ENCODE measurements at places on chromosomes 5 and 9.

GRCh38 chr5:107123014-107123413 lies 547.7 kb downstream of the EFNA5 start:
- DNase-seq: no peak

DNA sequence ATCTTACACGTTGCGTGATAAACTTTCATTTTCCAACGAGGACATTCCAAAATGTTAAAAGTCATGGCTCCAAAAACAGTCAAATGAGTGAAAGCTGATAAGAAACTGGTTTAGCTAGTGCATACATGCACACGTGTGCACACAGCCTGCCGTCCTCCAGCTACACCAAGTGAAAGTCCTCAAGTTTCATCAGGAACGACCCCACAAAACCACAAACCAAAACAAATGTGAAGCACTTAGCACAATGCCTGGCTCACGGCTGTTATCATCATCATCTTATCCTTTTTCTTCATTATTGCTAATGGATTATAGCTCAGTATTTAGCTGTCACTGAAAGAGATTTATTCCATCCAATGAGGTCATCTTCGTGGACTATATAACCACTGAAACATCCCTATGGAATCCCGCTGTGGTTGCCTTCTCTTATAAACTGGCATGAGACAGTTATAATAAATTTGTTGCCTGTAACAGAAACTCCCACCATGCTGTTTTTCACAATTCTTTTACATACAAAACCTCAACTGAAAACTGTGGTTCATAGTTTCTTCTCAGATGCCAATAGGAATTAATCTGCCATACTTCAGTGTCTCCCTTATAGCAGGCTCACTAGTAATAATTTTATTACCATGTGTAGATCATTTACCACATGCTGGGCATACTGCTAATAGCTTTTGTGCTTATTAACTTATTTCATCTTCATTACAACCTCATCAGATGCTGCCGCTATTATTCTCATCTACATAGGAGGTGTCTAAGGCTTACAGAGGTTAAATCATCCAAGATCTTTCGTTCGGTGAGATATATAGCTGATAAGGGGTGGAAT lies 56.1 kb downstream of the SAXO1 start:
- DNase-seq: no peak

GRCh38 chr5:157908459-157908858 lies 49.5 kb upstream of the CLINT1 start:
- DNase-seq: no peak

- DNase-seq: no peak
Measured at GRCh38 chr5:107813559-107813958, 142.8 kb upstream of the EFNA5 start.

GRCh38 chr5:19140276-19140675 lies 847.7 kb downstream of the CDH18 start:
- no peak for DNase-seq

DNA sequence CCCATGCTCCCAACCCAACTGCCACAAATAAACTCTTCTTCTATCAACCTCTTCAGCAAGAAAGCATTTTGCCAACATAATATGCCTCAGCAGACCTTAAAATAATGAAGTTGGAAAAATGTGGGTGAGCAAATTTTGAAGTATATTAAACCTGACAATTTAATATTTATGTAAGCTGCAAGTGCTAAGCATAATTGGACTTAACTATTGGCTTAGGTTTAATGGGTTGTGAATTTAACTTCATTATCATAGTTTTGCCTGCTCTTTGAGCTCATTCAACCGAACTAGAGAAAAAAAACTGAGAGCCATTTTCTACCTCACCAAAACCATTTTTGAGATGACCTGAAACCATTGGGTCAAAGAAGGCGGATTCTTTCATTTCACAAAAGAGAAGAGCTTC lies 805.5 kb upstream of the DMAC1 start:
- DNase-seq: no peak

DNA sequence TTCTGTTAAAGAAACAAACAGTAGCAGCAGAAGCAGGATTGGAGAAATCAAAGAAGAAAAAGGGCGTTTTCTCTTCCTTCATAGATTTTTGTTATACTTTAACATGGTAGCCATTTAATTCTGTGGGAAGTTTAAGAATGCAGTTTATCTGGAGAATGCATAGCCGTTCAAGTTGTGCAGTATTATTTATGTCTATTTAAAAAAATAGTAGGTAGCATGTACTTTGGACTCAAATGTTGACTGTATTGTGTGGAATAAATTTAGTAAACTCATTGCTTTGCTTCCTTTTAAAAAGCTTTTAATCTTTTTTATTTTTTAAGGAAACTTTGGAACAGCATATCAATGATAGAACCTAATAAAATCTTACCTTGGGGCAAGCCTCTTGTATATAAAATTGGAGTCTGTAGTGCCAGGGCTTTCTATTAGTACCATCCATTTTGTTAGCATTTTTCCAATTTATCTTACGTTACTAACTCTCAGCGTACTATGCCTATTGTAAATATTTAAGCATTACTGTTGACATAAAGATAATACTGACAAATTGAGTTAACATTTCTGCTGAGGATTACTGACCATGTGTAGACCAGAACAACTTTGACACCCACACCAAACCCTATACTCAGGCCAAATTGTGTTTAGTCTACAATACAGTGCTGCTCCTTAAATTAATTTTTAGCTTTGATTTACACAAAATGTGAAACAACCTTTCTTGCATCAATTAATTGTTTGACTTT lies 291.1 kb downstream of the NNT start:
- no peak for DNase-seq

GRCh38 chr5:132222649-132223038 lies 5.0 kb downstream of the P4HA2 start:
- DNase-seq: no peak

DNA sequence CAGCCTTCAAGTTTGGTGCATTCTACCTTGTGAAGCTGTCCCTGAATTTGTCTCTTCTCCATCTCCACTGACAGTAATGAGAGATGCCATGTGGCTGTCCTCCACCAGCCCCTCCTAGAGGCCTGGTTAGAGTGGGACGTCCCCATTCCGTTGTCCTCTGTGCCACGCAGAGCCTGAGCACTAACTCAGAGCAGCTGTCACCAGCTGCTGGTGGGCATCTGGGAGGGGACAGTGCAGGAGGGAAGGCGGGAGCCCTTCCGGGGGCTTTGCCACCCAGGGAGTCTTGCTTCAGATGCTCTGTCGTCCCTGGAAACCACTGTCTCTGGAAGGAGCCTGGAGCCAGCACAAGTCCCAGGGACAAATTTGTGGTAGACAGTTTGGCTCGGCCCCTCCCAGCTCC lies 78.6 kb downstream of the PDZD2 start:
- no peak for DNase-seq

DNA sequence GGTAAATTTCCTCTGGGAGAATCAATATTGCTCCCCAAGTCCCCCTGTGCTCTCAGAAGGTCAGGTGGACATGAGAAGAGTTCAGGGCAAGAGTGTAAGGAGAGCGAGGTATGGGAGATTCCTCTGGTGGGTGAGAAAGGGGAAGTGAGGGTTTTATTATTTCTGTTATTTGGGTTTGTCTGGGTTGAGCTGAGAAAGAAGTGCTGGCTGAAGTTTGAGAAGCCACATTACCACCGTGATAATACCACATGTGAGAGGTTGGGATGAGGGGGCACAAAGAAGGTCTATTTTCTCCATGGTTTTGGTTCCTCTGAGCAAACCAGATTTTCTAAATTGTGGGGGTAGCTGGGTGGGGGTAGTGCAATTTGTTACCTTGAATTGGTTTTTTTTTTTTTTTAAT lies 350.4 kb downstream of the OSTF1 start:
- no peak for DNase-seq

DNA sequence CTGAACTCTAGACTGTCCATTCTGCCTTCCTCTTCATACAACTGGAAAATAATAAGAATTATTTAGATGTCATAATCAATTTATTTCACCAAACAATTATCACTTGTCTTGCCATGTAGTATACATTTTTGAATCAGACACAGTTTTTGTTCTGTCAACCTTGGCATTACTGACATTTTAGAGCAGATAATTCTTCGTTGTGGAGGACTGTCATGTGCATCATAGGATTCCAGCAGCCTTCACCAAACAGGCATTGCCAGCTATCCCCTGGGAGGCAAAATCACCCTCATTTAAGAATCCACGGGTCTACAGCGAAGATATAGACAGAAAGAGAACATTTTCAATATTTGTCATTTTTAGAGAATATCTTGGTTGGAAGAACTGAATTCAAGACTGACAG lies 293.9 kb downstream of the KDM4C start:
- DNase-seq: no peak

DNA sequence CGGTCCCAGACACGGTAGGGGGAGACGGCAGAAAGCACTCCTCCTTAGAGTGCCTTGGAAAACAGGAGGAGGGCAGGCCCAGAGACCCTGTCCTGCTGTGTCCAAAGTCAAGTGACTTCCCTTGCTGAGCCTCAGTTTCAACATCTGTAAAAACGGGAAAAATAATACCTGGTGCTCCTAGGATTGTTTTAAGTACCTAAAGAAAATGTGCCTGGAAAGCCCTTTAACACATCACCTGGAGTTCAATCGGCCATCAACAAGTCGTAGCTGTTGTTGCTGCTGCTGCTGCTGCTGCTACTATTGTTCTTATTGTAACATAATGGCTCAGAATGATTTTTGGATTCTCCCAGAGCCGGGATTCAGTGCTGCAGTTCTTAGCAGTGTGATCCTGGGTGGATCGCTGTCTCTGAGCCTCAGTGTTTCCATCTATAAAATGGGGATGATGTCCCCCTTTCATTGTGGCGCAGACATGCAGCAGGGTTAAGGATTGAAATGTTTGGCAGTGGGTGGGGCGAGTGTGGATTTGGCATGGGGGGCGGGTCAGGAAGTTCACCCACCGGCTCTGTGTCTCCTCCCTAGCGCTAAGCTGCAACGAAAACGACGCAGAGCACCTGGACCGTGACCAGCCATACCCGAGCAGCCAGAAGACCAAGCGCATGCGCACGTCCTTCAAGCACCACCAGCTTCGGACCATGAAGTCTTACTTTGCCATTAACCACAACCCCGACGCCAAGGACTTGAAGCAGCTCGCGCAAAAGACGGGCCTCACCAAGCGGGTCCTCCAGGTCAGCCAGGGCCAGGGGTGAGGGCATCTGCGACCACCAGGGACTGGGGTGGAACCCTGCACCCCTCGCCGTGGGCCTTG lies 9.2 kb downstream of the LHX2 start:
- no peak for DNase-seq
